ENCODE measurements at places on chromosomes 2 and 18. TPM values are rescaled to one million over a fixed set of nuclear protein-coding genes. Genes with fewer than 3 reads are reported as not detected.
A peak's percentile ranks its signal among the peaks of the same experiment; 100 is the strongest.

DNA sequence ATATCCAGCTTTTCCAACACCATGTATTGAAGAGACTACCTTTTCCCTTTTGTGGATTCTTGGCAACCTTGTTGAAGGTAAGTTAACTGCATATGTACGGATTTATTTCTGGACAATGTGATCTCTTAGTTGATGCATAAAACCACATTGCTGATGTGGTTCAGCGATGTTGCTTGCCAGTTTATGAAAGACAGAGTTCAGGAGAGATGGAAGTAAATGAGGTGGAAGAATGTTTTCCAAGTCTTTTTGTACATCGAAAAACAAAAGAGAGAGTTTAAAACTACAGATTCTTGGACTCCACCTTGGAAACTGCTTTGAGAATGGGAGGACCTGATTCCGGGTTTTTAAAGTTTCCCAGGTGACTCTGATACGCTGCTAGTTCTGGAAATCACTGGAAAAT is 43.8 kb downstream of the MOB4 start:
- no peak for ATAC-seq

DNA sequence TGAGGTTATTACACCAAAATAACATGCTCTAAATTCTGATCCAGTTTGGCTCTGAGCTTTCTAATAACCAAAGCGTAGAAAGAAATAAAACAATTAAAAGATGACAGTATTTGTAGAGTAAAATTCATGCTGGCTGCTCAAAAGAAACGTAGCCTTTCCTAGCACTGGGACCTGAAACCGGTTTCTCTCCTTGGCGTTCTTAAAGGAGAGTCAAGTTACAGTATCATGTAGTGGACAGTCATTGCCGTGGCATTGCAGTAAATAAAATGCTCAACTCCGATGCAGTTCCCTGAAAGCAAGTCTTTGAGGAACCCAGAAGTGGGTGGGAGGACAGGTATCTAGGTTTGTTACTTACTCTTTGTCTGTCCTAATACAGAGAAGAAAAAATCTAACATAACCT is 52.7 kb upstream of the ITM2C start:
- no peak for ATAC-seq

DNA sequence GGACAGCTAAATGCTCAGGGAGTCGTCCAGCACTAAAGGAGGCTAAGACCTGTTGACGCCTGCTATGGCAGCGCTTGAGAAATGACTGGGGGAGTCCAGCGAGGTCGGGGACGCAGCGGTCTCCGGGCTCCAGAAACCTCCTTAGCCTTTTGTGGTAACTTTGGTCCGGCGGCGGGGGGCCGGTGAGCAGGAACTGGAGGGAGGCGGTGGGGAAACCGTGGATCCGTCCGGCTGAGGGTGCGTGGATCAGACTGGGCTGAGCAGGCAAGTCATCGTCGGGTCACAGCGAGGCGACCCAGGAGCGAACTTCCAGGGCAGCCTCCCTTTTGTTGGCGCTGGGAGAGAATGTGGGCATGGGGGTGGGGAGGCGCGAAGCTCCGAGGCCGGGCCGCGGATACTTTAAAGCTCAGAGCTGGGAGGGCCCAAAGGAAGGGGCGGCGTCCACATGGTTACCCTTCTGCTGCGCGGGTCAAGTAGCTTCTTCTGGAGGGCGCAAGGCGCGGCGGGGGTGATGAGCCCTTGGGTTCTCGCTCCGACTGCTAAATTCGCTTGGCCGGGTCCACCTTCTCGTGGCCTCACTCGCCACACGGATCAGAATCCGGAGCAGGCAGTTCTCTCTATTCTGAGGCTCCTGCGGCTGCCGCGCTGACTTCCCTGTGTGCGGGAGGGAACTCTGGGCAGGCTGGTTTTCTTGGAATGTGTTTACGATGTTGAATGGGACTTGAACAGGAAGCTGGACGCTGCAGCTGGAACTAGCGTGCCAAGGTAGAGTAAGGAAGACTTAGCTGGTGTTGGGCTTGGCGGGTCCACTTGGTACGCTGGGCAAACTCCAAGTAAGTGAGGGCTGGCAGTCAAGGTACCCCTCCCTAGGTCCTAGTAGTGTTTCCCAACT is 920 bp downstream of the GULP1 start:
- ATAC-seq = peak; percentile 81

DNA sequence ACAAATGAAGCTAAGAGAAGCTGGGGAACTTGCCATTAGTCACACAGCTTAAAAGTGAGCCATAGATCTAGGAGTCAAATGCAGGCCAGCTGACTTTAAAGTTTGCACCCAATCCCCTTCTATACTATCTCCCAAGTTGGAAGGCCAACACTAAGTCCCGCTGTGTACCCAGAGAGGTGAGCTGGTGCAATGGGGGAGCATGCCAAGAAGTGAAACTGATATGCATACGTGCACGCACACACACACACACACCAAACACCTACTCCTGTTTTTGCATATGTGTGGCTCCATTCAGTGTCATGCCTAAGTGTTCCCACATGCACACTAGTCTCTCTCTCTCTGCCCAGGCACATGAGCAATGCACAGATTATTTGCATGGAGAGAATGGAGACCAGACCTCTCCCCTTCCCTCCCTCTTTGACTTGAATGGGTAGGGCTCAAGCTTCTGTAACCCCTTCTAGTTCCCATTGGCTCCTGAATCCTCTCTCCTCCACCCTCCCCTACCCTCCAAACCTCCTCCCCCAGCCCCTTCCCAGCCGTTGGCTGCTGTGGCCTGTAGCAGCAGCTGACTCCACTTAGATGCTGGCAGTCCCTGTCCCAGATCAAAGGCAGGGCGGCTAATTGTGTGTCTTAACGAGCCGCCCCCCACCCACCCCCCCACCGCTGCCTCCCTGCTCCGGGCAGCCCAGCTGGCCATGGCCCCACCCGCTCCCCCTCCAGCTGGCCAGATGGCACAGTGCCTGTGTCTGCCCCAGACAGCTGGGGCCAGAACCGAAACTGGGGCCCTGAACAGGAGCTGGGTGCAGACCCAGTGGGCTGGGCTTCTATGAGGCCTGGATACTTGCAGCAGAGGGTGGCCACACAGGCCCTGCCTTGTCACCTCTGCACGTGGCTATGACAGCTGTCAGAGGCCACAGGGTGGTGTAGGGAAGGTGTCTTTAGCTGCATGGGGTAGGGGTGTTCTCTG is 5.6 kb downstream of the WNT10A start:
- ATAC-seq = peak; percentile 5

DNA sequence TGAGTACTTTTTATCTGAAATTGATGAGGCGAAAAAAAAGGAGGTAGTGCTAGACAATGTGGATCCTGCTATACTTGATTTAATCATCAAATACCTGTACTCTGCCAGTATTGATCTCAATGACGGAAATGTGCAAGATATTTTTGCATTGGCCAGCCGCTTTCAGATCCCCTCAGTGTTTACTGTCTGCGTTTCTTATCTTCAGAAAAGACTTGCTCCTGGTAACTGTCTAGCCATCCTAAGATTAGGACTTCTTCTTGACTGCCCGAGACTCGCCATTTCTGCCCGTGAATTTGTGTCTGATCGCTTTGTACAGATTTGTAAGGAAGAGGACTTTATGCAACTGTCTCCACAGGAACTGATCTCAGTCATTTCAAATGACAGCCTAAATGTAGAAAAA is 453 bp downstream of the KLHL41 start:
- ATAC-seq = no peak

FBXO48 gene
- 1.00 TPM for total RNA-seq

DNA sequence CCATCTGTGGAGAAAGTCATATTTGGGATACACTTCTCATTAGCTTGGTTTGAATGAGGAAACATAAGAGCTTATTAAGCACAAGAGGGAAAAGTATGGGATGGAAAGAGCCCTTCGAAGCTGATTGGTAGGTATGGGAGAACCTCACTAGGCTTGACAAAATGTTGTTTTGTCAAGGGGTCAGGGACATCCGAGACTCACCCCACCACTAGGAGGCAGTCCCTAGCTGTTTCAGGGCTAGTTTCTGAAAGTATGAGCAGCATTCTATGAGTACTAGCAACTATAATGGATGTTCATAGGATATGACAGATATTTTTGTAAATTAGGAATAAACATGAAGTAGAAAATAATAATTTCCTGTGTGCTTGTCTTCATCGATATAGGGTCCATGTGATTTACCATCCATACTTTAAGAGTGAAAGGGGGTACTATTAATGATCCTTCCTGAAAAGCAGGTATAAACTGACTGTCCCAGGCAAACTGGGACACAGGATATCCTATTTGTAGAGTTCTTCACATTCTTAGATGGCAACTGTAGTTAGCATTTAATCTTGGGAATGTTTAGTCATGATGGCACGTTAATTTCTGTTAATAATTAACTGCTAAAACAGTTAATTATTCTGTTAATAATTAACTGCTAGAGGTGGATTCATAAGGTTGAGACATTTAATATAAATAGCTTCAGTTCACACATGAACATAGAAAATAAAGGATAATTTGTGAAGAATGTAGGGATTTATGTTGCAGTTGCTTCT is 28.4 kb downstream of the OTX1 start:
- ATAC-seq = peak; percentile 64

DNA sequence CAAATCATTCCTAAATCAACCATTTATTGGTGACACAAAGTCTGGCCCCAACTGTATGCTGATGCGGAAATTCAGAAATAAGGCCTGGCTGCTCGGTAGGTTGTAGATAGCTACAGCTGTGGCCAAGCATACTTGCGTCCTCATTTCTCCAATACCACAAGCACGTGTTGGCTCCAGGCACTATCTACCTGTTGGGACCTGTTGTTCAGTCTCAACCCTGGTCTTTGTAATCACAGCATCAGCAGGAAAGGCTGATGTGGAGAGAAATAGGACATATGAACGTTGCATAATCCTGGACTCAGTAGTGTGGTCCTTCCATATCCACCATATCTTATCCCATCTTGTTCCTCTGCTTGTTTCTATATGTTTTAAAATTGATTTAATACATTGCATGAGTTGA is 212.6 kb downstream of the PMAIP1 start:
- peak; percentile 23 for ATAC-seq

AFF3 gene
- total RNA-seq = 0.96 TPM

SCN1A gene
- total RNA-seq = not detected

DNA sequence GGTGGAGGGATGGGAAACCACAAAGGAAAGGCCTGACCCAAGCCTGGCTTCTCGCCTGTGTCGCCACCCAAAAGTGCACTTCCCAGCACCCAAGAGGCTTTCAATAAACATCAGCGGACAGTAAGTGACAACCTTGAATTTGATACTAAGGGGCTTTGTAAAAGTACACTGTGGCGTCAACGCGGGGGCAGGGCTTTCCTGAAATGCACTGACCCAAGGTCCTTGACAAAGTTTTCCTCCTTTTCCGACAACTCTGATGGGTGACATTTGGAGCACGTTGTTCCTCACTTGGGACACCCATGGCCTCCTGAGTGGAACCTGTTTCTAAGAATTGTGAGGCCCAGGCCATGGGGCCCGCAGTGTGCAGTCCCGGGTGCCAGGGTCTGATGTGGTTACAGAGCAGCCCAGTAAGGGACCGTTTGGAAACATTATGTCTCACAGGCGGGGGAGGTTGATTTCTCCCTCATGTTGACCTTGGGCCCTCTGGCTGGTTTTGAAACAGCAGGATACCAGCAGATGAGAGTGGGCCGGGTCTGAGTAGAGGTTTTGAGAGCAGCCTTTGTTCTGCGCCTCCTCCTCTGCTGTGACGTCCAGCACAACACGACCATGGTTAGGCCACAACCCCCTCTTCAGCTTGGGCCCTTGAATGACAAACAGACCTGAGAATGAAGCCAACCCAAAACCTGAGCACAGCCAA is 2.8 kb upstream of the ZBTB14 start:
- ATAC-seq = no peak

DNA sequence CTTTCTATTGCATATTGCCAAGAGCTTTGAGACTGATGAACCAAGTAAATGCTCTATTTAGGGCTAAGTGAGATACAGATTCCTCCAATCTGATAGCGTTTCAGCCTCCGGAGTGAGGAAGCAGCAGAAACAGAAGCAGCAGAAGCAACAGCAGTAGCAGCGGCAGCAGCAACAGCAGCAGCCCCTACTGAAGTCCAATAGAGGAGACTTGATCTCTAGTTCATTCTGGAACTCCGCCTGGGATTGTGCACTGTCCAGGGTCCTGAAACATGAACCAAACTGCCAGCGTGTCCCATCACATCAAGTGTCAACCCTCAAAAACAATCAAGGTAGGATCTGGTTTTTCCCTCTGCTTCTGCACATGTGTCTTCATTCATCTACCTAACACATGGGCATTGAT is at the start of gene DPP10:
DPP10 (plus strand) TSS at position 132 of the 400 bp plus-strand sequence.
- ATAC-seq = no peak

GRCh38 chr2:41580806-41581205 is 467.0 kb upstream of the PKDCC start:
- ATAC-seq = no peak

GRCh38 chr18:62070302-62070701 is 116.6 kb downstream of the PIGN start:
- ATAC-seq = no peak

DNA sequence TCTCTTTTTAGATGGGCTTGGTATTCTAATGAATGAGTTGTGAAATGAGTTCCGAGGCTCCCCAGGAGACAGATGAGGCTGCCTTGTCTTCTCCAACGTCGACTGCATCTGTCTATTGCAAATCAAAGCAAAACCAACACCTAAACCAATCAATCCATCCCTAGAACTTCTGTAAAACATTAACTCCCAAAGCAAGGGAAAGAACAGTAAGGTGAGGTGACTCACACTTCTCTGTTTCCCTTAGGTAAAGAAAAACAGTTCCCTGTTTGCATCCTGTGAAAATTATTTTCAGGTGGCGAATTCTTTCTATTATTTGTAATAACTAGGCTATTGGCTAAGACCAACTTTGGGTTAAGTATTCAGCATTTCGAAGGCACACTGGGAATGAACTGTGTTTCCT is 249.4 kb downstream of the EPHA4 start:
- ATAC-seq = no peak

DNA sequence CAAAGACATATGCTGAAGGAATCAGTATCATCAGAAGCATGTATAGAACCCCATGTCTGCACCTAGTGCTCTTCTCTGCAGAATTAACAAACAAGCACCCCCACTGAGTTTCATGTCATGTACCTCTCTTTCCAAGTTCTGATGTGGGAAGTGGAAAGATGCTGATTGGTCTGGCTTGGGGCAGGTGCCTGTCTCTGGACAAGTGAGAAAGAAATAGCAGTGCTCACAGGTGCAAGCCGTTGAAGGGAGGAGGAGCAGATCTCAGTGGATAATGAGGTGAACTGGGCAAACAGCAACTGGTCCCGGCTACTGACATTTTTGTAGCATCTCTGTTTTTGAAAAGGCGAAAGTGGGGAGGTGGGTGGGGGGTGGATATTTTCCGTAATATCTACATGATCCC is 17.5 kb upstream of the ACVR1 start:
- ATAC-seq = no peak

- ATAC-seq = no peak
Observed at GRCh38 chr2:231928481-231928880, 2.3 kb upstream of the NPPC start.

Data from esophagus mucosa (tissue), 1 donor.